ENCODE measurements at places on chromosomes 11 and 22. TPM values are rescaled to one million over a fixed set of nuclear protein-coding genes. Genes with fewer than 3 reads are reported as not detected.

The SCGB1A1 gene
- total RNA-seq, result not detected

The CCDC89 gene
- total RNA-seq, result 27.9 TPM

The NAALAD2 gene
- total RNA-seq, result 89.3 TPM

The ADORA2A gene
- 5.1 TPM for total RNA-seq

The AIFM3 gene
- 1.6 TPM for total RNA-seq

The MGAT3 gene
- 4.6 TPM for total RNA-seq

The TEX54 gene
- 38.1 TPM for total RNA-seq

The BUD13 gene
- total RNA-seq, result 25.9 TPM

The PTPN5 gene
- 7.8 TPM for total RNA-seq

The IL17REL gene
- 0.25 TPM for total RNA-seq

The RAB3IL1 gene
- total RNA-seq, result 57.7 TPM

The FBXO7 gene
- 203 TPM for total RNA-seq

The NCF4 gene
- 6.8 TPM for total RNA-seq

The SLC5A1 gene
- total RNA-seq, result 4.8 TPM

The SLC6A5 gene
- 1.5 TPM for total RNA-seq

The ARCN1 gene
- total RNA-seq, result 107 TPM

Measured in testis (tissue), 5 donors.